ENCODE measurements at places on chromosomes 4 and X.
A peak's percentile ranks its signal among the peaks of the same experiment; 100 is the strongest.

GRCh38 chrX:56920338-56920997, 74.9 kb downstream of the SPIN3 start:
- DNase-seq: no peak

DNA sequence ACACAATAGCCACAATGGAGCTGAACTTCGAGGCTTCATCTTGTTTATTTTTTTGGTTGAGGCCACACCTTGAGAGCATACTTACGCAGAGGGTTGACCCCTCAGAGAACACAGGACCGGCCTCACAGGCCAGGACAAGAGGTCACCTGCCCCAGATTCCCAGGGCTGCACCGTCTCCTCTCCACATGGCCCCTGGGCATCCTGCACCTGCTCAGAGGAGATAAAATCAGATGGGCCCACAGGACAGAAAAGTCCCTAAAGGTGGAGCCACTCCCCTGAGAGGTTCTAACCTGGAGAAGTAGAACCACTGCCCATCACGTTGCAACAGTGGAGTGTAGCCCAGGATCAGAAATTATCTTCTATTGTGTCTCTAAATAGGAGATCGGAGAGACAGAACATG, 1.1 kb upstream of the CLDN24 start:
- no peak for DNase-seq

DNA sequence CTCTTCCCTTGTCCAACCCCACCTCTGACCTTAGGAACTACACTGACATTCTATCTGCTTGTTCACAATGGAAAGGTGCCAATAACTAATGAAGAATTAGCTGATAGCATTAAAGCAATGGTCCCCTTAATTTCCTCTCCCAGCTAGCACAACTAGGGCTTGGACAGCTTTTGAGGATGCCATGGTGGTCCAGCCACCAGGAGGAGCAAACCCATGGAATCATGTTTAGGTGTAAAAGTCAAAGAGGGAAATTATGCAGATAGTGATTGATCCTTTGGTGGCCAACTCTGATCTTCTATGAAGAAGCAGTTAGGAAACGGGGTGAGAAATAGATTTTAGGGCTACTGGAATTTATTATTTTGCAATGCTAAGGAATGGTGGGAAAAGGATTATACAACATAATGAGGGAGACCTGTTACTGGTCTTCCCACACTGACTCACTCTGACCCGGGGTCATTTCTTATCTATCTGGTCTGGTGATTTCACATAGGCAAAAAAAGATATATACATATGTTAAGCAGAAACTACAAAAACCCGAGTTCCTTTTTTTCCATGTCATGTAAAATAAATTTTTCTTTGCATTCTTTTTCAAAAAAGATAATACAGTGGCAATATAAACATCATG, 45.8 kb upstream of the FBXW7 start:
- no peak for DNase-seq

GRCh38 chrX:51334276-51334675, 1.7 kb downstream of the NUDT10 start:
- no peak for DNase-seq

- peak; percentile 63 for DNase-seq
Observed at GRCh38 chr4:122003335-122003734, 51.5 kb upstream of the TRPC3 start.

DNA sequence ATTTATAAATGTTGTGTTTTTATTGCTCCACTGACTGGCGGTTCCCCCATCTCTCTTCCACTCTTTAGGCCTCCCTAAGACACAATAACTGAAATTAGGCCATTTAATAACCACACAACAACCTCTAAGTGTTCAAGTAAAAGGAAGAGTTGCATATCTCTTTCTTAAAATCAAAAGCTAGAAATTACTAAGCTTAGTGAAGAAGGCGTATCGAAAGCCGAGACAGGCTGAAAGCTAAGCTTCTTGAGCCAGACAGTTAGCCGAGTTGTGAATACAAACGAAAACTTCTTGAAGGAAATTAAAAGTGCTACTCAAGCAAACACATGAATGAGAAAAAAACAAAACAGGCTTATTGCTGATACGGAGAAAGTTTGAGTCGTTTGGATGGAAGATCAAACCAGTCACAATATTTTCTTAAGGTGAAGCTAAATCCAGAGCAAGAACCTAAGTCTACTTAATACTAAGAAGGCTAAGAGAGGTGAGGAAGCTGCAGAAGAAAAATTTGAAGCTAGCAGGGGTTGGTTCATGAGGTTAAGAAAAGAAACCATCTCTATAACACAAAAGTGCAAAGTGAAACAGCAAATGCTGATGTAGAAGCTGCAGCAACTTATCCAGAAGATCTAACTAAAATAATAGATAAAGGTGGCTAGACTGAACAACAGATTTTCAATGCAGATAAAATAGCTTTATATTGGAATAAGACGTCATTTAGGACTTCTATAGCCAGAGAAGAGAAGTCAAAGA, 194.0 kb upstream of the TTC29 start:
- no peak for DNase-seq

DNA sequence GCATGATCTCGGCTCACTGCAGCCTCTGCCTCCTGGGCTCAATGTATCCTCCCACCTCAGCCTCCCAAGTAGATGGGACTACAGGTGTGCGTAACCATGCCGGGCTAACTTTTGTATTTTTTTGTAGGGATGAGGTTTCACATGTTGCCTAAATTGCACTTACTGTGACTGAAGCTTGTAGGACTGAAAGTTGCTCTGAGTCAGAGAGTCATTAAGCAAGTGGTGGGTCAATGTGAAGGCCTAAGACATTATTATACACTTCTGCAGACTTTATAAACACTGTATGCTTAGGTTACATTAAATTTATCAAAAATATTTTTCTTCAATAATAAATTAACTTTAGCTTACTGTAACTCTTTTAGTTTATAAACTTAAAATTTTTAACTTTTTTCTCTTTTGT, 170.2 kb downstream of the FAT4 start:
- DNase-seq: no peak

GRCh38 chr4:145012841-145013240, 85.2 kb downstream of the ANAPC10 start:
- peak; percentile 51 for DNase-seq

DNA sequence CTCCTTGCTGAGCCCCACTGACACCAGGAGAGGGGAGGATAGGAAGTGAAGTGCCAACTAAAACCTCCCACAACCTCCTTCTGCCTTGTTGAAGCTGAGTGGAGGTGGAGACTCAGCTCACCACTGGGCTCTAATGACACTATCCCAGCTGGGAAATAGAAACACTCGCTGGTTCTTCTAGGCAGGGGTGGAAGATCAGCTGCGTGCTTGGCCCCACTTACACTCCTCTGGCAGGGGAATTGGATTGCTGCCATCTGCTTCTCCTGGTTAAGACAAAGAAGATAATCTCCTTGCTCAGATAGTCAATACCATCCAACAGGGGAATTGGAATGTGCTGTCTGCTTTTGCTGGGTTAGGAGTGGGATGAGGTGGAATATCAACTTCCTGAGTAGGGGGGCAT, 392.5 kb downstream of the ZNF674 start:
- no peak for DNase-seq

DNA sequence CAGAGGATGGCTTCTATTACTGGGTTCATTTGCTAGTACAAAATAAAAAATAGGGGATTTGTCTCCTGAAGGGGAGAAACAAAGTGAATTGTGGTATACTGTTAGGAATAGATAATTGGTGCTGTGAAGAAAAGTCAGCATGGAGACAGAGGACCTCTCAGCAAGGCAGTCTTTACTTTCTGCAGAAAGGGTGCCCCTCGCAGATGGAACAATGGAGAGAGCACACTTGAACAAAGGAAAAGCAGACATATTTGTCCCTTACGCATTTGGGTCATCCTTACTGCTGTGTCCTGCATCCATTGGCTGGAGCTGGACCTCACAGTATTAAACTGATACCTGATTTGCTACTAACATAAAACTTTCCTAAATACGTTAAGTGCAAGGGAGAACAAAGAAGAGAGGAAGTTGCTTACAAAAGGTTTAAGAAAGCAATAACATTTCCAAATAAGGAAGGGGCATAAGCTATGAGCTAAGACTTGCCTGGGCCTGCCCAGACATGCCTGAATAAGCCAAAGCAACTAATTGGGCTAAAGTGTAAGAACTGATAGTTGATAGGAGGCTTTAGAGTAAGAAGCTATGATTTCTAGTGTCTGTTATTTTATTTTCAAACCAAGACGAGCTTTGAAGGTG, 83.8 kb downstream of the CCKAR start:
- no peak for DNase-seq

DNA sequence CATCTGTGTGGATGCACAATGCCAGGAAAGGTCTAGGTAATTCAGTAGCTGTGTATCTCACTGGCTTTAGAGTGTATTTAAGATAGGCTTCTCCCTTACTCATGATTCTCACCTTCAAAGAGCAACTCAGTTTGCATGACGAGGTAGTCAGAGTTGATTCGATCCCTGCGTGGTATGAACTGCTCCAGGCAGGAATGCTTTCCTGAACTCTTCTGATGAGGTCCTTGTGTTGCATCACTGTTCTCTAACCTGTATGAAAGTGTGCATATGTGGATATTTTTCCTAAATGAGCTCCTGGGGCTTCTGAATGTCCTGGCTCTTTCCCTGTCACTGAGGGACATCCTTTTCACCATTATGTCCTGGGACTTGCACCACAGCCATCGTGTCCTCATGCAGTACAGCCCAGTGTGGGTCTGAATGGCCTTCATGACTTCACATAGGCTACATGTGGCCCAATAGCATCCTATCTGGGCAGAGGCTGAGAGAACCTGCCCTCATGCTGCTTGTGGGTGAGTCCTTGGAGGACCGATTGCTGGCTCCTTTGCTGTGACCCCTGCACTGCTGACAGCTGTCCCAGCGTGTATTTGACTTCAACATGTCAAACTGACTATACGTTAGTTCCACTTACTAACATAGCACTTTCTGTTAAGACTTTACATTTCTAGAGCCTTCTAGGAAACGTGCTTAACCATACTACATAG, 65.3 kb upstream of the WDR1 start:
- no peak for DNase-seq

DNA sequence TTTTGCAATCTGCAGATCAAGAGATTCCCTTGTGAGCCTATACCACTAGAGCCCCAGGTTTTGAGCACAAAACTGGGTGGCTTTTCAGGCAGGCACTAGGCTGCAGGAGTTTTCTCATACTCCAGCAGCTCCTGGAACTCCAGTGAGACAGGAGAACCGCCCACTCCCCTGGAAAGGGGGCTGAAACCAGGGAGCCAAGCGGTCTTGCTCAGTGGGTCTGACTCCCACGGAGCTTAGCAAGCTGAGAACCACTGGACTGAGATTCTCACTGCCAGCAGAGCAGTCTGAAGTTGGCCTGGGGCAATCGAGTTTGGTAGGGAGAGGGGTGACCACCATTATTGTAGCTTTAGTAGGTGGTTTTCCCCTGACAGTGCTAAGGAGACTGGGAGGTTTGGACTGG, 313.8 kb upstream of the TEX13C start:
- DNase-seq: no peak

GRCh38 chr4:110248100-110248499, 49.7 kb upstream of the ELOVL6 start:
- no peak for DNase-seq

DNA sequence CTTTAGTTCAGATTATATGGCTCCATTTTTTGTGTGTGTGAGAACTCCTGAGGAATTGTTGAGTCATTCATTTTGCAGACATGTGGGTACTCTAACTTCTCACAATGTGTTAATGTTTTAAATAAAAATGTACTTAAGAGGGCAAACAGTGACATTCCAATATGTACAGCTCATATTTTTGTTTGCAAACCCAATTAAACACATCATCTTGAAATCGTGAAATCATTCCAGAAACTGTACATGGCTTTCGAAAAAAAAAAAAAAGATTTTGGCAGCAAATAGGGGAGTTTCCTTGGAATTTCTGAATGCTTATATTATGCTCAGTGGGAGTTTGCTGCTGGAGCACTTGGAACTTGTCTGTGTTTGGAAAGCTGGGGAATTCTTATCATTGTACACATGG, 85.0 kb downstream of the HPGD start:
- no peak for DNase-seq

DNA sequence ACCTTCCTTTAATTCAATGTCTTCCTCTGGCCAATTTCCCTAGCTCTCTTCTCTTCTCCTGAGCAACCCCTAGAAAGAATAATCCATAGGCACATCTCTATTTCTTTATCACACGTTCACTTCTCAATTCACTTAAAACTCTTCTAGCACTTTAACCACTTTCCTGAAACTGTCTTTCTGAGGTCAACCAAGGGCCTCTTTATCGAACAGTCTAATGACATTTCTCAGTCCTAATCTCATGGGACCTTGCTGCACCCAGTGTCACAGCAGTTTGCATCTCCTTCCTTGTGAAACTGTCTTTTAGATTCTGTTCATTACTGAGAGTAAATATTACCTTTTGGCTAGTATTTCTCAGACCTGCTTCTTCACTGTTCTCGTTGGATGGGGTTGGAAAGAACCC, 285.3 kb upstream of the RASGEF1B start:
- peak; percentile 66 for DNase-seq

- no peak for DNase-seq
Observed at GRCh38 chr4:40195182-40196177, 1.4 kb upstream of the RHOH start.

DNA sequence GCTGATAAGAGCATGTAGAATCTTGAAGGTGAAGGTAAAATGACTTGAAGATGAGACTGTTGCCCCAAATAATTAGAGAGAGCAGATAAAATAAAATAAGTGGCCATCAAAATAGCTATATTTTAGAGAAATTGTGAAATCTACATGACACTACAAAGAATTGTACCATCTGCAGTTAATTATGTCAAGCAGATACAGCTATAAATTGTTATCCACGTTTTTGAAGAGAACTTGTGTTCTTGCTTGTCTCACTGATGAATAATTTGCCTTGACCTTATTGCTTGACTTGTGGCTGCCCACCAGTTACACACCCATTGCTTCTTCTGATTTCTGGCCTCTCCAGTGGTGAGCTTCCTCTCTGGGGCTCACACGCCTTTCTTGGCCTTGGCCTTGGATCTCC, 75.8 kb upstream of the TNIP3 start:
- DNase-seq: no peak

DNA sequence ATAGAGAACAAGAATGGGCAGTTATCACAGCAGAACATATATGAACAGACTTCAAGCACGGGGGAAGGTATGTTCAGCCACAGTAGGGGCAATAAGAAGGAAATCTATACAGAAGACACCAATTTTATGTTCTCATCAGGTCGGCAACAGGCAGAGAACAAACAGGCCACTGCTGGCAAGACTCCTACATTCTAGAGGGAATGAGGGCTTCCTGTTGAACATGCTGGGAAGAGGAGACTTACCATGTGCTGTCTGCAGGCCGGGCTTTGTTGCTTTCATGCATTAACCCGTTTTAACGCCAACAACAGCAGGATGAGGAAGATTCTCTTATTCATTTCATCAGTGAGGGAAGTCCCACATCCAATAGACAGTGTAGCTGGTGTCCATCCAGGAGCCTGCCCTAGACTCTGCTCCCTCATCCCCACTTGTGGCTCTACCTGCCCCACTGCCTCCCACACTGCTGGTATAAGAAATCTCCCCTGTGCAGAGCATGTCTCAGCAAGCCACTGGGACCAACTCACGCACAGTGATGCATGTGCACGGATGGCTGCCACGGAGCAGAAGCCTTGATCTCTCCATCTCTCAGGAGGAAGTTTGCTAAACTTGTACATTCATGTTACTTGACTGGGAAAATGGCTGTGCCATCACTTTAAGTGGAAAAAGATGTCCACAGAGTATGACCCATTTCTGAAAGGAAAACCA, 84.5 kb downstream of the ACOX3 start:
- DNase-seq: no peak
